ENCODE measurements at places on chromosomes 4 and X.

DNA sequence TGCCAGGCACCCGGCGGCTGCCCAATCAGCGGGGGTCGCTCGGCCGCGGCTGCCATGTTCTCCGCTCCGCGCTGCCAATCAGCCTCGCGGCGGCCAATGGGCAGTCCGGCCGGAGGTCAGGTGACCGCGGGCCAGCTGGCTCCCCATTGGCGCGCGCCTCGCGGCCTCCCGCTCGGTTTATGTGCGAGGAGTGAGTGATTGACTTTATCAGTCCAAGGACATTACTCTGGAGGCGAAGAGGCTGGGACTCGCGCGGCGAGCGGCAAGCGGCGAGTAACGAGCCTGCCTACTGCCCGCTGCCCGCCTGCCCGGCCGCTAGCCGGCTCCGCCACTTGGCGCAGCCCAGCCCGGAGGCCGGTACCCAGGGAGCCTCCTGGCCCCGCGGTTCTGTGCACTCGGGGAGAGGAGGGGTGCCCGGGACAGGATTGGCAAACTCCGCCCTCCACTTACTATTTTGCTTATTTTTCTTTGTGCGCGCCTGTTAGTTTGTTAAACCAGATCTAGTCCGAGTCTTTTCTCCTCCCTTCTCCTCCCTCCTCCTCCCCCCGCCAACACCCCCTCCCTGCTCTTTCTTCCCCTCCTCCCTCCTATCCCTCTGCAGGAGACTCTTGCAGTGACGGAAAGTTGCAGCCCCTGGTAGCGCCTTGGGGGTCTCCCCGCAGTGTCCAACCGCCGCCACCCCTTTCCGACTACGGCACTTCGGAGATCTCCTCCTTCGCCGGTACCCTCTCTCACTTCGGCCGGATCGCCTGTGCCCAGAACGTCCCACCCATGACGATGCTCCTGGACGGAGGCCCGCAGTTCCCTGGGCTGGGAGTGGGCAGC lies at the start of gene ZIC3:
ZIC3 (plus strand) TSS at position 207 of the 825 bp plus-strand sequence; CDS start at position 772, 565 bp downstream.
- DNase-seq, result no peak

DNA sequence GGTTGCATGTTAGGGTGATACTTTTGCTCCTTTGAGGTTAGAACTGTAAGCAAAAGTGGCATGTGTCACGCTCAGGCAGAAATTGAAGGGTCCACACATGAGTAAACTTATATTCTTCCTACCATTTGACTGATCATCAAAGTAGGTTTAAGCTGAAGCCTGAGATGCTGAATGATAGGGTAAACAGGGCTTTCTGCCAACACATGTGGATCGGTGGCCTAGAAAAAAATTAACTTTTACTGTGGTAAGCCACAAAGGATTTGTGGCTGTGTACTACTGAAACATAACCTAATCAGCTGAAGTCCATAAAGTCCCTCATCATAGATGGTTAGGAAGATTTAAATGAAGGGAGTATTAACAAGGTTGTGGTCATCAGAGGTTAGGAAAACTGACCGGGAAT lies 1070.1 kb downstream of the STPG2 start:
- no peak for DNase-seq

- no peak for DNase-seq
These were observed 63.0 kb upstream of the LNX1 start for GRCh38 chr4:53654300-53654758.

- DNase-seq, result no peak
These were observed 28.4 kb upstream of the SULT1E1 start for GRCh38 chr4:69888336-69888735.

DNA sequence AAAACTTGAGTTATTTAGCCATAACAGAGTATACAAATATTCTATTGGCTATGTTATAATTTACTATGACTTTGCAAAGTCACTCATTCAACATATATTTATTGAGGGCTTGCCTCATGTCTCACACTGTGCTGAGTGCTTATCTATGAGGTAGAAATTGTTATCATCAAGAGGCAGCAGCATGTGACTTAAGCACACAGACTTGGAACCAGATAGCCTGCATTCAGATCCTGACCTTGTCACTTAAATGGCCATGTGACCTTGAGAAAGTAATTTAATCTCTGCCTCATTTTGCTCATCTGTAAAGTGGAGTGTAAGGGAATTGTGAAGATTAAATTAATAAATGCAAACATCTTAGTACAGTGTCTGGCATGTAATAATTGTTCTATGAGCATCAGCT lies 10.1 kb upstream of the EXOSC9 start:
- DNase-seq, result no peak

DNA sequence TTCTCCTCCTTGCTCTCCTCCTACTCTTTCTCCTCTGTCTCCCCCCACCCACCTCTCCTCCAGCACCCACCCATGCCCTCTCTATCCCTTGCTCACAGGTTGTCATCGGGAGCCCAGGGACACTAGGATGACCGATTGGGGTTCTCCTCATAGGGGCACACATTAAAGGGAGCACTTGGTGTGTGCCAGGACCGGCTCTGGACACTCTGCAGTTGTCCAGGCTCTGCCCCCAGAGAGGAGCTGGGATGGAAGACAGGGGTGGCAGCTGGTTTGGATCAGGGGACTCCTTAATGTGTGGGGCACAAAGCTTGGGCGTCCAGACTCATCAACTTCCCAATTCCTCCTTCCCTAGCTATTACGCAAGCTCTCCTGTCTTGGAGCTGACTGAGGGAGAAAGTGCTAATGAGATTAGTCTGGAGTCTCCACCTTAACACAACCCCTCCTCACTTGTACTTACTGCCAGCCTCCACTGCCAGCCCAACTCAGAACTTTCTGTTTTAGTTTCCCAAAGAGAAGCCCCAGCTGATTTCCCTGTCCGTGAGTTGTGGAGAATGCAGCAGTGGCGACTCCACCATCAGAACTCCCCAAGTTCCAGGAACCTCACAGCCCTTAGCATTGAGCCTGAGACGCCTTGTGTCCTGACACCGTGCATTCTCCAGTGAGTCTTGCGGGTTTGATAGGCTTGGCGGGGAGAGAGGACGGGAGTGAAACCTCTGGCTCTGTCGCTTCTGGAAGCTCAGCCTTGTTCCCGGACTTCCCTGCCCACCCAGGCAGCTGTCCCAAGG lies 52.2 kb downstream of the CXorf49B start:
- DNase-seq, result no peak

DNA sequence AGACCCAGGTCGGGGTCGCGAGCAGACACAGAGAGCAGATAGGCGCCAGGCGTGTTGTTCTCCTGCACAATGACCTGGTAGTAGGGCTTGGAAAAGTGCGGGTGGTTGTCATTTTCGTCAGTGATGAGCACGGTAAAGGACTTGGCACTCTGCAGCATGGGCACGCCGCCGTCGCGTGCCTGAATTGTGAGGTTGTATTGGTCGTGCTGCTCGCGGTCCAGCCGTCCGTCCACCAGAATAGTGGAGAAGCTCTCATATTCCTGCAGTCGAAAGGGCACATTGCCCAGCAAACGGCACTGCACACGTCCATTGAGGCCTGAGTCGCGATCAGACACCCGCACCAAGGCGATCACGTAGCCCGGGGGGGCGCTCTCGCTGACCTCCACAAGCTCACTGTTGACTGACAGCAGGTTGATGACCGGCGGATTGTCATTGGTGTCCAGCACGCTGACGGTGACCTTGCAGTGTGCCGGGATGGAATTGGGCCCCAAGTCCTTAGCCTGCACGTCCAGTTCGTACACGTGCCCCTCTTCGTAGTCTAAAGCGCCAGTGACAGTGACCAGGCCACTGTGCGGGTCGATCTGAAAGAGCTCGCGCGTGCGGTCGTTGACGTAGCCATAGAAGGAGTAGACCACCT lies 2.8 kb downstream of the PCDH19 start:
- DNase-seq, result no peak

- DNase-seq, result no peak
These were observed 85.1 kb downstream of the CT47B1 start for GRCh38 chrX:120790552-120790951.

GRCh38 chr4:86706923-86707597 lies 112.9 kb downstream of the PTPN13 start:
- DNase-seq, result no peak

- no peak for DNase-seq
These were observed 1.2 kb downstream of the PROM1 start for GRCh38 chr4:16082426-16083240.

GRCh38 chr4:157787618-157788017 lies 385.2 kb downstream of the GASK1B start:
- DNase-seq, result no peak

GRCh38 chr4:153512952-153513500 lies 46.9 kb downstream of the TMEM131L start:
- no peak for DNase-seq

DNA sequence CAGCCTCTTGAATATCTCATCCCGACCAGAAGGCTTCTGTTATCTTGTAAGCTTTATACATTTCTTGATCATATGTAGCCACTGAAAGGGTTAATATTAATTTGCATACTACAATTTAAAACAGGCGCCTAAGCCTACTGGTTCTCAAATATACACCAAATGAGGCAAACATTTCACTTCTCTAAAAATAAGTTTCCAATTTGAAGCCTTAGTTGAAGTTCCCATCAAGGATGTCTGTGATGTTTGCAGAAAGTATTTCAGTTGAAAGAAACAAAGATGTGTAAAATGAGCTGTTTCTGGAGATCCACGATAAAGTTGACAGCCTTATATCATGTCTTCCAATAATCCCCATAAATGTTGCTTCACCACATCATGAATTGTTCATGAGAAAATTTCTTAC lies 70.6 kb downstream of the KIT start:
- DNase-seq, result no peak

DNA sequence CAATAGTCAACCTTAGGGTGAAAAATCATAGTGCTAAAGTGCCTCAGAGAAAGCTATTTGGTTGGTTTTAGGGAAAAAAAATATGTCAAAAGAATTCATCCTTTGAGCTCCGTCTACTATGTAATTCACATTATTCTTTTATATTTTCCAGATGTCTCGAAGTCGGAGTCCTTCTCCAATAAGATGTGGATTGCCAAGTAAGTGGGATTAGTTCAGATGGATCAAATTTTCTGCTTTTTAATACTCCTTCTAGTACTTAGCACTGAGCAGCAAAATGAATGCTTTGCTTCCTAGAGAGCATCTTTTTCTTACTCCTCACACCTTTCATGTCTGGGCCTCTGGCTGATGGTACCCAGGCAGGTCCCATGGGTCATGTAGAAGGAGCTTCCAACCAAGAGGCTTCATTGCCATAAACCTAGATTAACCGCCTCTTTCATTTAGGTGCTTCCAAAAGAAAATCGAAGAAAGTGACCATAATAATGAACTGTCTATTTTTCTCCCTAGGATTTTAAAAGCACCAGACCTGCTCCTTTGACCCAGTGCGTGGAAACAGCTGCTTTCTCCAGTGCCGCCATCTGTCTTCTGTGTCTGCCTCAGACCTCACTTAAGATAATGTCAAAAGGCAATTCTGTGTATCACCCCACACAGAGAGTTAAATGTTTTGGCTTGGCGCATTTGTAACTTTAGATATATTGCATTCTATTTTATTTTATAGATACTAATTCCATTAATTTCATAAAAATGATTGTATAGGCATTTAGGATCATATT lies 43.5 kb downstream of the SPATA18 start:
- DNase-seq, result no peak

DNA sequence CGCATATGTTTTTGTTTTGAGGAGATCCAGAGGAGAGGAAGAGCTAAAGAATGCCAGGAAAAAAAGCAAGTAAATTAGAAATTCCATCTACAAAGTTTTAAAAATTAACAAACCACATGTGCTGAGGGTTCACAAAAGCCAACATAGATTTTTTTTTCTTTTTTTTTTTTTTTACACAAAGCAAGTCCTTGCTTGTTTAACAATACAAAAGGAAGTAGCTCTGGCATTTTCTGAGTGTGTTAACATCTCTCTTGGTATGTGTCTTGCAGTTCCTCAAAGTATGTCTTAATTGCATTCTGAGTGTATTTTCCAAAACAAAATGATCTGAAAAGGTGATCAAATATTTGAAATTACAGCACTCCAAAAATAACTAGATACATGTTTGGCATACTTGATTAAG lies 1682.7 kb upstream of the AGA start:
- DNase-seq, result no peak

DNA sequence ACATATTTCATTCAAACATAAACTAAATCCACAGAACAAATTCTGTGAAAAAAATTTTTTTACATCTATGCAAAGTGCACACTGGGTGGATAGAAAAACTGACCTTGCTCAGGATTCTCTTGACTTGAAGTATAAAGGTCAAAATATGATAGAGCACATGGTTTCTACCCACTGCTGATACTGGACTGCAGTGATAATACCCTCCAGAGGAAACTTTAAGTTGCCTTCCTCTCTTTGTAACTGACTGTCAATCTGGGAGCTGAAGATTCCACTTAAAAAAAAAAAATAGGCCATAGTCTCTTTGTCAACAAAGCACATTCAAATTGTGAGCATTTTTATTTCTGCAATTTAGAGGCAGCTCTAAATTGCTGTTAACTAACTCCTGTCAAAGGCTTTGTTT lies 3.2 kb upstream of the AMMECR1 start:
- DNase-seq, result no peak

DNA sequence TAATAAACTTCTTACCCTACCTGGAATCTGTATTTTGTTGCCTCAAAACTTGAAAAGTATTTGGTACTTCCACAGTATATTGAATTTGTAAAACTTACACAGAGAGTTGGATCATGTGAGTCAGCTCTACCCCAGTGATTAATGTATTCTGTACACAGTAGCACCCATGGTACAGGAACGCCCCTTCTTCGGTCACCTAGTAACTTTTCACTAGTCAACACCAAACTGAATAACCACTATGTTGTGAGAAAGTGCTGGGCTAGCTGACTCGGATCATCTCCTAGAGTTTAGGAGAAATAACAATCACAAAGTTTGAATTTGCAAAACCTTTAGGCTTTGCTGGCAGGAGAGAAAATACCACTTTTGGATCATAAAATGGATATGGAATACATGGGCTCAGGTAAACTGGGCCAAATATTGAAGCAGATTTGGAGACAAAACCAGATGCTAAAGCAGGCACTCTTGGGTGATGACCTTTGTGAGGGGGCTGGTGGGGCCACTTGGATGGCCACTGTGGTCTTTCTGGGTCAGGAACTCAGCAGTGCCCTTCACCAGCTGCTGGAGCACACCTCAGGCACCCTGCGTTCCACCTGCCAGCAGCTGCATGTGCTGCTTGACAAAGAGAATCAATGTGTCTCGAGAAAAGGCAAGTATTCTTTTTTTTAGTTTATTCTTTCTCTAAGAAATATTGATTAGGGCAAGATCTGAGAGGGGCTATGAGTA lies at the start of gene DTHD1:
DTHD1 (plus strand) TSS at position 233 of the 723 bp plus-strand sequence; CDS start at position 376, 143 bp downstream.
- no peak for DNase-seq

DNA sequence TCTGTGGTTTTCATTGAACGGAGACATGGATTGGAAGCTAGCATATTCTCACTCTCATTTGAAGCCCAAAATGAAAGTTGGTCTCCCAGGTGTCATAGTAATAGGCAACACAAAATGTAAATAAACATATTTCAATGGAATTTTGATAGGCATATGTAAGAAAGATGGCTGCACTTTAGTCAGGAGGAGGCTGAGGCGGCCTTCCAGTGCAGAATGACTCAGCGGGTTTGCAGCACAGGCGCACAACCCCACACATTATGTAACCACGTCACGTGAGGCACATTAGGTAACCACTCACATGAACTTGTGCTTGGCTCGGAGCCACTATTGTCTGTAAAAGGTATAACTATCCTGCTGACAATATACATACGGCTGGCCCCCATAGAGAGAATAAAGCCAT lies 381.7 kb downstream of the GPAT3 start:
- no peak for DNase-seq

All from stimulated activated CD4-positive, alpha-beta T cell treated with anti-CD3 and anti-CD28 coated beads, Interleukin-15, amount 100 ng/mL, for 1 hour (primary cell).